ENCODE measurements at places on chromosomes 2 and 18. TPM values are rescaled to one million over a fixed set of nuclear protein-coding genes. Genes with fewer than 3 reads are reported as not detected.
A peak's percentile ranks its signal among the peaks of the same experiment; 100 is the strongest.

DNA sequence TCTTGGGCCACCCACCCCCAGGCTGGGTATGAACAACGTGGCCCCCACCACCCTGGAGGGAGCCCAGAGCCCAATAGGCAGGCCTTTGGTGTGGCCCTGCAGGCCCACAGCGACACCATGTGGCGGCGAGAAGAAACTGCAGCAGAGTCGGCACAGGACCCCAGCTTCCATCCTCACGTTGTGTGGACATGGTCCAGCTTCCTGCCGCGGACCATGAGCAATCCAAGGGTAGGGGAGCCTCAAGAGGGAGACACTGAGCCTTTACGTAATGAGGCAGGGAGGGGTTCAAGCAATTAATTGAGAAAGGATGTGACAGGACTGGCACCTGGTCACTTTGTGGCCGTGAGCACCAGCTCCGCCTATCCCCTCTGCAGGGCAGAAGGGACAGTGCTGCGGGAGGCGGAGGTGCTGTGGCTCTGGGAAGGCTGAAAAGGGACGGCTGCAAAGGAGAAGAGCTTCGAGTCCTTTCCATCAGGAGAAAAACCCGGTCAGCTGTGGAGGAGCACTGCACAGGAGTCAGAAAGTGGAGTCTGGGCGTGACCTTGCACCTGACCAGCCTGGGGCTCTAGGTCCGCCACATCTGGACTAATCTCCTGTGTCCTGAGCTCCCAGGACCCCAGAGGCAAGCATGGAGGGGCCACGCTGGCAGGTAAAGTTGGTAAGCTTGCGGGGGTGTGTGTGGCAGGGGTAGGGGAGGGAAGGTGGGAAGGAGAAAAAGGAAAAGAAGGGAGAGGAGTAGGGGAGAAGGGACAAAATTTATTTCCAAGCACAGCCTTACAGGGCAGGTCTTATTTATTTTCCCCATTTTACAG lies 44.9 kb downstream of the TMEM37 start:
- DNase-seq = peak; percentile 53

GRCh38 chr18:2891526-2892431 lies 45.0 kb downstream of the EMILIN2 start:
- no peak for DNase-seq

GRCh38 chr18:4631239-4631638 lies 176.1 kb upstream of the DLGAP1 start:
- DNase-seq = no peak

DNA sequence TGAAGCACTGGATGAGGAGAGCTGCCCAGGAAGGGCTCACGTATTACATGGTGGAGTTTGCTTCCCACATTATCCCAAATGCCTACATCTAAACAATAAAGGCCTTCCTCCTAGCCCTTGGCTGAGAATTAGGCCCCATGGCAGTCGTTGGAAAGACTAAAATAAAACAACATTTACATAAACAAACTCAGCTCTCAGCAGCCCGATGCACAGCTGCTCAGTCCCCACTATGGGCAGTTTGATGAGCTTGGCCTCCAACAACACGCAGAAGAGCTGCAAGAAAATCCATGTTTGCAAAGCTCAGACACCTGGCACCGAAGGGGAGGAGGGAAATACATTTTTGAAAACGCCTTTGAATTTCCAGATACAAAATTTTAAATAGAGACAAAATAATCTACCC lies 352.4 kb downstream of the EIPR1 start:
- no peak for DNase-seq

DNA sequence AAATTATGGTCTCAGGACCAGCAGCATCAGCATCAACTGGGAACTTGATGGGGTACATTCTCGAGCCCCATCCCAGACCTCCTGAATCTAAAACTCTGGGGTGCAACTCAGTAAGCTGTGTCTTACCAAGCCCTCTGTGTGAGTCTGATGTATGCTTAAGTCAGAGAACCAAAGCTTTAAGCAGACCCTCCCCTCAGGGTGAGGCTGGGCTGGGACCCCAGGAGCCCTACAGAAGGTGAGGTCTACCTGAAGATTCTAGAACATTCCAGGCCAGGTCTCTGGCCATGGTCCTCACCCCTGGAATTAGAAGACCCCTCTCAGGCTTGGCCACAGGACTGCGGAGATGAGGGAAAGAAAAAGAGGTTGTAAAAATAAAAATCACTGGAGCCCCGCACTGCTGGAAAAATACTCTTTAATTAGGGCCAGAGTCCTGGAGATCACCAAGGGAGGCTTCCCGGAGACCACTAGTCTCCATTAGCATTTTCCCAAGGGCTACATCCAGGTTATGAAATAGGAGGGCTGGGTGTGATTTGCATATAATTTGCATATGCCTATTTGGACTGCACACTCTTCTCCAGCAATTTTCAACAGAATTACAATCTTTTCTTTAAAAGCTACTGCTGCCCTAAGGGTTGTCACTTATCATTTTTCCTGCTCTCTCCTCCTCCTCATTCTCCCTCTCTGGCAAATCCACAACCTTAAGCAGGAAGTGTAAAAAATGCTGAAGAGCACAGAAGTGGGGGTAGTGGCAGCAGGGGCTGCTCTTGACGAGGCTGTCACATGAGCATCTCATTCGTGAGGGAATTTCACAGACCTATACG lies 100.2 kb downstream of the ZBTB7C start:
- DNase-seq = no peak

DNA sequence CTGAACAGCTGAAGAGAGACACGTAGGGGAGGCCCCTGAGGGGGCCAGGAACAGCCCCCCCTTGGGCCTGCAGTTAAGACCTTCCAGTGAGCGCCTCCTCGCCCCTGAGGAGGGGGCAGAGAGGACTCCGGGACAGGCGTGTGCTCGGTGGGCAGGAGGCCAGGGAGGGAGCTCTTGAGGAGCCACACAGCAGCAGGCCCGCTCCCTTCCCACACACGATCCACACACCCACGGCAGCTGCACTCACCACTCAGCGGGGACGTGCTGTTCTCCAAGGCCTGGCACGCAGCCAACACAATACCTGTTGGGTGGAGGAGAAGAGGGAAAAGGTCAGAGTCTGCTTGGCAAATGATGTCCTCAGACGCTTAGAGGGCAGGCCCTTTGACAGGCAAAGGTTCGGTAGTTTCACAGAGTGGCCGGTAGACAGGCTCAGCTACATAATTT lies 39.0 kb downstream of the TGFA start:
- DNase-seq = peak; percentile 95

DNA sequence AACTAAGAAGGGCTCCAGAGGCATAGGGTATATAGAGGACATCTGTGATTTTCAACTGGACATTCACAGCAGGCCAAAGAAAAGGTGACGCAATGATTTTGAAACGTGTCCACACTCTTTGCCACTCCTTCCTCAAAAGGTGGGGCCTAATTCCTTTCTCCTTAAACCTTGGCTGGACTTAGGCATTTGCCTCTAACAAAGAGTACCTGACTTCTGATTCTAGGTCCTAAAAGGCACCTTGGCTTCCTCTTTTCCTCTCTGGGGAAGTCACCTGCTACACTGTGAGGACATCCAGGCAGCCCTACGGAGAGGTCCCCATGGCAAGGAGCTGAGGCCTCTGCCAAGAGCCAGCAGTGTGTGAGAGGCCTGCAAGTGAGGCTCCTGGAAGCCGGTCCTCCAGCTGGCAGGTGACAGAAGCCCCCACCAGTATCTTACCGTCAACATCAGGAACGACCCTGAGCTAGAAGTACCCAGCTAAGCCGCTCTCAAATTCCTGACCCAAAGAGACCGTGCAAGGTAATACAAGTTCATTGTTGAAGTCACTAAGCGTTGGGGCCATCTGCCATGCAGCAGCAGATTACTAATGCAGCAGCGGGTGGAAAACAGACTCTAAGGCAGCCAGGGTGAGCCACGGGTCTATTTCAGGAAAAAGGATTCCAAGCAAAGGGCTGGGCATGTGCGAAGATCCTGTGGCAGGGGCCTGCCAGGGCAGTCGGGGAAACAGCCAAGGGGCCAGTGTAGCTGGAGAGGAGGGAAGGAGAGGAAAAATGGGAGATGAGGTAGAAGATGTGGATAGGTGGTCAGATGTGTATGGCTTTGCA lies 7.4 kb upstream of the HES6 start:
- DNase-seq = no peak

DNA sequence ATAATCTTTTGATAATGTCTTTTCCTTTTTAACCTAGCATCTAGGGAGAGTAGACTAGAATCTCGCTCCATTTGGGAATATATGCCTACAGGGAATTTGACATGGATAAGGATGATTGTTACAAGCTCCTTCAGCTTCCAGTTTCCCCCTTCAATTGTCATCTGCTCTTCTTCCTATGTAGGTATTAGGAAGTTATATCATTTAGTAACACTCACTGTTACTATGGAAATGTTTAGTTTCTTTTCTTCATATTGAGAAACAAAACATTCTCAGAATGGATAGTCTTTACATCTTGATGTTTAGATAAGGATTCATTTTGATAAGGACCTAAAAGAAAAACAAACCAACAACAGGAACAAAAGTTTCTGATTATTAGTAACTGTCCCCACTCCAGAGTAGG lies 127.6 kb downstream of the PHLPP1 start:
- no peak for DNase-seq

- no peak for DNase-seq
These were observed 6.9 kb upstream of the MAP4K4 start for GRCh38 chr2:101690547-101691152.

GRCh38 chr18:22428672-22429071 lies 11.0 kb upstream of the CTAGE1 start:
- no peak for DNase-seq

DNA sequence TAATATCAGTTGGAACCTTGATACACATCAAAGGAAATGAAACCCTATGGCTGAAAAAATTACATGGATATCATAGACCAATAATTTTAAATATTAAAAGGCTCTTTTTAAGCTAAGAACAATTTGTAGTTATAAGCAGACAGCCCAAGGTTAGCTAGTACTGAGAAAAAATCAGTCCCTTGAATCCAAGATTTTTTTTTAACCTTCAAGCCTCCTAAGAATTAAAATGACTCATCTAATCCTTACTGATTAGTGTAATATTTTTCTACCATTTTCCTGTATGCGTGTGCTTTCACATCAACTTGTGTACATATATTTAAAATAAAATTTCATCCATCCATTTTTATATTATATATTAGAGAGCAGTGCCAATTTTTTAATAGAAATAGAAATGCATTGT lies 1004.9 kb upstream of the ZEB2 start:
- DNase-seq = no peak

- DNase-seq = no peak
These were observed 6.3 kb upstream of the SFT2D3 start for GRCh38 chr2:127694986-127695385.

GRCh38 chr18:69282371-69282770 lies 118.3 kb upstream of the DOK6 start:
- no peak for DNase-seq

DNA sequence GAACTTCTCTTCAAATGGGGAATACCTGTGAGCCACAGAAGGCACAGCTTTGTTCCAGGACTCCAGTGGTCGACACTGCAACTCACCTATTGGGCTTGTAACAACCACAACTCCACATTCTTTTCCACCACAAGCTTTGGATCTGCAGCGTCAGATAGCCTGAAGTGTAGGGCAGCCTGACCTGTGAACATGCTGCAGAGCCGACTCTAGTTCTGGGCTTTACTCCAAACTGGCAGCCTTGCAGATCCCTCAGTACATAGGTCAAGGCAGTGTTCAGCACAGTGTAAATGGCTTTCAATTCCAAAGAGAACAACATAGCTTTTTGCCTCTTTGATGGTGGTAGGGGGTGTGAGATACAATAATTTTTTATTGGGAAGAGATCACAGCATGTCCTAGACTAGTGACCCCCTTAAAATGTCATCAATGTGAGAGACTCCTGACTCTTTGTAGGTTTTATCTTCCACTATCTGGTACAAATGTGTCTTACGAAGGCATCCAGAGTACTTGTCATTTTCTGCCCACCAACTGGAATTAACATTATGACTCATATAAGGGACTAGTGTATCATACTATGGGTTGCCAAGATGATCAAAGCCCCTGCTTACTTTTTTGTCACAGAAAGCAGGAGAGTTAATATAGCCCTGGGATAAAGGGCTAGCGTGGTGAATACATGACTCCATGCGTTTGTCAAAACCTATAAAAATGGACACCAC lies 149.8 kb downstream of the COPS8 start:
- DNase-seq = peak; percentile 31

DNA sequence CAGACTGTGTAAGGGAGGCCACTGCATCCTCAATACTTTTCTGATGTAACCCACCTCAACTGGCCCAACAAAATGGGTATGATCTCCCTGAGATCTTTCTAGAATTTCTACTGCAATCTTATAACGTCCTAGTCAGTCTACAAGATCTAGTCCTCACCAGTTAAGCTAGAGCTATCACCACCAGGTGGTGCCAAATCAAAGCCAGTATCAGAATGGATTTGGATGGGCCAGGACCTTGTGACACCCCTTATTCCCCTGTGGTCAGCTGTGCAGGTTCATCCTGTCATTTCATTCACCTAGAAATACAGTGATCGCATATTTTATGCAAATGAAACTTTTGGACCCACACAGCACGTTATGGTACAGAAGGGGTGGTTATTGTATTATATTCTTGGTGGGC lies 90.3 kb downstream of the OLA1 start:
- DNase-seq = peak; percentile 16

GRCh38 chr18:12934454-12935071 lies 13.2 kb upstream of the SEH1L start:
- peak; percentile 84 for DNase-seq

The SCTR gene
- not detected for total RNA-seq

The SCYGR4 gene
- not detected for total RNA-seq

Data from transverse colon (tissue), 4 donors.